ENCODE measurements at places on chromosomes 4 and X. TPM values are rescaled to one million over a fixed set of nuclear protein-coding genes. Genes with fewer than 3 reads are reported as not detected.

The VSIG4 gene
- total RNA-seq, result not detected

The BMPR1B gene
- 0.72 TPM for total RNA-seq

The PALLD gene
- 15.7 TPM for total RNA-seq

The ITM2A gene
- 27.1 TPM for total RNA-seq

The SULT1E1 gene
- total RNA-seq, result not detected

The CORIN gene
- total RNA-seq, result 0.39 TPM

GRCh38 chr4:24322511-24322910, 261.8 kb downstream of the DHX15 start:
- DNase-seq, result no peak

GRCh38 chr4:79272761-79273160, 53.1 kb downstream of the NAA11 start:
- no peak for DNase-seq

DNA sequence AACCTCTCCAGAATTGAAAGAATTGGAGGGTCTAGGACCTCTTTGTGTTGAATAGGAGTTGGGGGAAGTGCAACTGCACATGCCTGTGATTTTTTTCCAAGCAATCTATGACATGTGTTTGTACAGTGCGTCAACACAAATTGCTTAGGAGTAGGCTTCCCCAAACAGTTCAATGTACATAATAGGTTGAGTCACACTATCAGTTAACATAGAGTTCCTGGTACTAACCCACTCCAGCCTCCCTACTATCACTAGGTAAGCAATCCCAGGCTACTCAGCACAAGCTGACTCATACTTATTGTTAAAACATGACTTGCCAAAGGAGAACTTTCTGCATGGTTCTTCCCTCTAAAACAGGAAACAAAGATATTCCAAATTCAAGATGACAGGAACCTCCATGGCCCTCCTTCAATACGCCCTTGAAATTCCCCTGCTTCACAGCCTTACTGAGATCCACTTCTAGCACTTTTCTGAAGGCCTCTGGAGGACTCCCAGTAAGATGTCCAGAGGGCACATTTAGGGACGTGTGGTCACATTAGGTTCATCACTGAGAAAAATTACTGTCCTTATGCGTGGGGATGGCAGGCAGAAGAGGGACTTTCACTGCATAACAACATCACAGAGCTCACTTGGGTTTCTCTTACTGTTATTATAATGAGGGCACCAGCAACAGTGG, 8.4 kb upstream of the VSIG1 start:
- no peak for DNase-seq

DNA sequence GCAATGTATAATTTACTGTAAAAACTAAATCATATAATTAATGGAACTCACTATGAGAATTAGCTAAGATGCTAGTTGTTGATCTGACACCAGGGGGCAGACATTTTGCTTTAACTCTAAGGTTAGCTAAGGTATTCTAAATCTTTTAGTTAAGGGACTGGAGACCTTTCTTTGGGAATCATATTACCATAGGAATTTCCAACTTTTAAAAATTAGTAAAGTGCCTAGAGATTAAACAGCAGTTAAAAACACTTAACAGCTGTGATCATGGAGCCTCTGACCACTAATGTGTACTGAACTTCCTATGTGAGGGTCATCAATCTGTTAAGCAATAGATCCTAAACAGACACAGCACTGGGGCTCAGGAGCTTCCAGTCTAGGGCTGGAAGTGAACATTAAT, 226.6 kb downstream of the NSUN7 start:
- DNase-seq, result no peak

DNA sequence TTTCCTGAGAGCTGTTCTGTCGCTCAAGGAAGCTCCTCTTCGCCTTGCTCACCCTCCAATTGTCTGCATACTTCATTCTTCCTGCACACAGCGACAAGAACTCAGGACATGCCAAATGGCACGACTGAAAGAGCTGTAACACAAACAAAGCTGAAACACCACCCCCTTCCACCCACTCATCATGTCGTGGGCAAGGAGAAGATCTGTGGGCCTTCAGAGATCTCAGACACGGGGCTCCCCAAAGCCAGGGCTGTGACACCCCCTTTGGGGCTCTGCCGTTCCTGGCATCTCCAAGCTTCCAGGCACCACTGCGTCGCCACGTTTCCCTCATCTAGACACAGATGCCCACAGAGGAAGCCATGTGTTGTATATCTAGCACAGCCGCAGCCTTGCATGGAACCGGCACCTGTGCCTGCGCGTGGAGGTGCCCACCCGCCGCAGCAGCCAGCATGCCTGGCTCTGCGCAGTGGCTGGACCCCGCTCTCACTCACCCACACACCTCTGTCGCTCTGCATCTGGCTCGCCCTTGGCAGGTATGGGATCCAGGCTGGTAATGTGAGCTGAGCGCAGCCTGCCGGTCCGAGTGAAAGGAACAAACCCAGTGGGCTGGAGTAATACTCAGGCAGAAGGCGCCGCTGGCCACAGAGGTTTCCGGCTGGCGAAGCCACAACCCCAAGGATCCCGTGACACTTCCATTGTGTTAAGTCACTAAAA, 676.4 kb upstream of the INTU start:
- DNase-seq, result peak; percentile 31

- peak; percentile 38 for DNase-seq
Measured at GRCh38 chrX:9573282-9574106, 108.6 kb downstream of the TBL1X start.

GRCh38 chr4:151624626-151625565, 135.9 kb downstream of the GATB start:
- no peak for DNase-seq

GRCh38 chrX:109536439-109537323, at the start of gene NXT2:
TSS of gene NXT2 (plus strand) at chrX:109536844. CDS start at chrX:109537007, 163 bp downstream.
- DNase-seq, result peak; percentile 93

- DNase-seq, result no peak
Measured at GRCh38 chr4:128283071-128283470, 4.5 kb downstream of the PGRMC2 start.

- DNase-seq, result no peak
Measured at GRCh38 chr4:176271749-176272148, 2.7 kb upstream of the ASB5 start.

DNA sequence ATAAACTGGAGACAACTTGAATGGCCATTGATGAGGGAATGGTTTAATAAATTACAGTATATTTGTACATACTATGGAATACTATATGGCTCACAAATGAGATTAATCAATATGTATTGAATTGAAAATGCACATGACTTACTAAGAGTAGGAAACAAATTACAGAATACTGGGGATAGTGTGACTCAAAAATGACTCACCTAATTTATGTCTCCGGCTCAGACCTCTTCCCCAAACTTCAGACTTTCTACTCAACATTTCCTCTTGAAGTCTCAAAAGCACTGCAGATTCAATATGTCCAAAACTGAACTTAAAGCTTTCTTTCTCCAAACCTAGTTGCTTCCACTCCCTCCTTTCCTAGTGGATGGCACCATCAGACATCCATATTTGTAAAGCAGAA, 28.8 kb upstream of the GRIA3 start:
- DNase-seq, result no peak
